ENCODE measurements at places on chromosomes 2 and 18.

DNA sequence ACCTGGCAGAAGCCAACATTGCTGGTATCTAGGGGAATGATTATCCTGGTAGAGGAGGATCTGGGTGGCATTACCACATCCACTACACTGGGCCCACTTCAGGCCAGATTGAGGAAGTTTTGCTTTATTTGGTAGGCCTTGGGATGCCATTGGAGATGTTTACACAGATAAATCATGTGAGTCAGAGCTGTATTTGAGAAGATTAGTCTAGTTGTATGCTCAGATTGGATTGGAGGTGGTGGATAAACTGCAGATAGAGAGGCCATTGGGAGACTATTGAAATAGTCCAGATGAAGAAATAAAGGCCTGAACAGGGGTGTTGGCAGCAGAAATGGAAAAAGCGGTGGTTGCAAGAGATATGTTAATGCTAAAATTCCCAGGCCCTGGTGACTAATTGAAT, 81.5 kb downstream of the EFEMP1 start:
- DNase-seq, result no peak

- DNase-seq, result no peak
These were observed 41.1 kb downstream of the ACVR1C start for GRCh38 chr2:157587576-157587975.

- DNase-seq, result no peak
These were observed 1170.3 kb upstream of the CHAC2 start for GRCh38 chr2:52597346-52597745.

- DNase-seq, result no peak
These were observed 225.6 kb downstream of the CMPK2 start for GRCh38 chr2:6639929-6640620.

GRCh38 chr2:6874032-6874431, 3.5 kb upstream of the RSAD2 start:
- no peak for DNase-seq

GRCh38 chr2:70420143-70420542, 118.3 kb upstream of the FAM136A start:
- DNase-seq, result no peak

DNA sequence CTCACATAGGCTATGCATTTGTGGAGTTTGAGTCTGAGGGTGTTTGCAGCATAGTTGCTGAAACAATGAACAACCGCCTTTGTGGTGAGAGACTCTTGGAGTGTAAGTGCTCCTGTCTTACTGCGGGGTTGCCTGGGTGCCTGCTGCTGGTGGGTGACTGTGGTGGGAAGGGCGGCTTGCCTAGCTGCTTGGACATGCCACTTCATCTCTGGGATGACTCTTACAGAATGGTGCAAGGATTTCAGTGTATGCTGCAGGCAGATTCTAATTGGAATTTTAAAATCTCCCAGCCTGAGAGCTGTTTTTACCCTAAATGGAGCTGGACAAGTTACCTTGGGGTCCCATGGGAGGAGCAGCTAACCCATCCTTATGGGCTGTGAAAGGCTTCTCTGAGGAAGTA, 50.1 kb downstream of the CYP27C1 start:
- DNase-seq, result no peak

- DNase-seq, result no peak
These were observed 68.6 kb downstream of the ZBTB7C start for GRCh38 chr18:48340560-48340959.

GRCh38 chr2:159907909-159908308, 109.9 kb upstream of the CD302 start:
- no peak for DNase-seq

DNA sequence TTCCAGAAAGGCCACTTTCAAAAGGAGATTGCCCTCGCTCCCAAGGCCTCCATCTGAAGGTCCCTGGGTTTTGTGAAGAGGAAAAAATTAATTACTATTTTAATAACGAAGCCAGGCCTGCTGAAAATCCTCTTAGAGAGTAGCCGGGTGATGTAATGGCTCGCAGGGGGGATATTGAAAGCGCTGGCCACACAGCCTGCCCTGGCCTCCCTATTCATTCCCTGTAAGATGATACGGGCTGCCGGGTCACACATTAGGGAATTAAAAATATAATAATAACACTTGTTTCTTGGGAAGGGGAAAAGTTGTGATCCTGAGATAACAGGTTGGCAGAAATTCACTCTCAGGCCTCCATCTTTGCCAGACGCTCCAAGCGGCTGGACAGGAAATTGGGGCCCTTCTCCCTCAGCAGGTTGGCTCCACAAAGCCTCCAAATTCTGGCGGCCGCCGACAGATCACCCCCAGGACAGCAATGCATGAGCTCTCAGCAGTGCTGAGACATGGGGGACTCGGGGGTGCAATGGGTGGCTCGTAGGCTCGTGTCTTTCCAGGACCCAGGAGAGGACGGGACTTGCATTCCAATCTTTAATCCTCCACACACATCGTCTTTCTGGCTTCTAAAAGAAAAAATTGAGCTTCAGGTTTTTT, 299.9 kb upstream of the SALL3 start:
- DNase-seq, result no peak
